ENCODE measurements at places on chromosomes 5 and 9.
A peak's percentile ranks its signal among the peaks of the same experiment; 100 is the strongest.

- no peaks in the 10 kb centered on the region for H3K27me3 ChIP-seq
- H3K27ac ChIP-seq = no peak overlapping the region
- DNase-seq = peak; percentile 53
- H3K4me1 ChIP-seq = peaks cover 12% of the 10 kb centered on the region
These were observed 14.5 kb downstream of the SLC22A4 start for GRCh38 chr5:132308701-132309100.

- peaks cover 62% of the 10 kb centered on the region for H3K4me1 ChIP-seq
- peak overlapping the region; percentile 73 for H3K27ac ChIP-seq
- H3K36me3 ChIP-seq = no peaks in the 10 kb centered on the region
- H3K27me3 ChIP-seq = no peaks in the 10 kb centered on the region
- no peak for DNase-seq
These were observed 11.9 kb downstream of the RAPGEF1 start for GRCh38 chr9:131727795-131728545.

DNA sequence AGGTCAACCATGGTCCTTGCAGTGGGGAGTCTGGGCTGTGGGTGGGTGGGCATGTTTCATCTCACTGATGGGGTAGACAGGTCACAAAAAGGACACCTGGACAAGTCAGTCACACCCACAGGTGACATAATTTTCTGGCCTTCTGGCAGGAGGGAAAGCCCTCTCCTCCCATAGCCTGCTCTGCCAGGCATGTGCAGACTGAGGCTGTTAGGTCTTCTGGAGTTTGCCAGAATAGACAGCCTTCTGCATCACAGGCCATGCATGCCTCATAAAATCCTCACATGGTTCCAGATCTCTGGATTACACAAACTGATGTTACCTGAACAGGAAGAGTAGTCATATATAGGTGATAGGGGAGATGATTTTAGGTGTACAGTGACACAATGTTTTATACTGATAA lies 49.1 kb downstream of the ARHGAP26 start:
- H3K4me3 ChIP-seq = no peak overlapping the region
- H3K4me1 ChIP-seq = peaks cover 63% of the 10 kb centered on the region
- no peaks in the 10 kb centered on the region for H3K36me3 ChIP-seq

GRCh38 chr5:136061630-136062365 lies 33.0 kb downstream of the TGFBI start:
- H3K27ac ChIP-seq = no peak overlapping the region
- H3K4me3 ChIP-seq = no peak overlapping the region
- H3K4me1 ChIP-seq = peaks cover 34% of the 10 kb centered on the region

- H3K36me3 ChIP-seq = peaks cover 7% of the 10 kb centered on the region
- peaks cover 17% of the 10 kb centered on the region for H3K4me1 ChIP-seq
- DNase-seq = no peak
- H3K4me3 ChIP-seq = peak overlapping the region; percentile 89
- H3K27ac ChIP-seq = peak overlapping the region; percentile 78
These were observed 708 bp downstream of the SPOUT1 start for GRCh38 chr9:128828719-128829452.

GRCh38 chr5:172055996-172056395 lies 49.6 kb upstream of the FBXW11 start:
- no peak overlapping the region for H3K27ac ChIP-seq
- no peak overlapping the region for H3K4me3 ChIP-seq
- DNase-seq = no peak
- peaks cover 4% of the 10 kb centered on the region for H3K4me1 ChIP-seq
- peaks cover 52% of the 10 kb centered on the region for H3K36me3 ChIP-seq

DNA sequence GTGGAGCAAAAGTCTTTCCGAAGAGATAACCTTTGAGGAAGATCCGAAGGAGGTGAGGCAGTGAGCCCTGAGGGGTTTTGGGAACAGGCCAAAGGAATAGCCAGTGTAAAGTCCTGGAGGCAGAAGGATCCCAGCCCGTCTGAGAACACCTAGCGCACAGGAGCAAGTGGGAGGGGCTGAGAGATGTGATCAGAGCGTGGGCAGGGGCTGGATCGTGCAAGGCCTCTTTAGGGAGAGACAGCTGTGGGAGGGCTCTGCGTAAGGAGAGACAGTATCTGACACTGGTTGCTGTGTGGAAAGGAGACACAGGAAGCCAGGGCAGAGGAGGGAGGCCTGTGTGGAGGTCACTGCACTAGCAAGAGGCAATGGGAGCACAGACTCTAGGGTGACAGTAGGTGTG lies 68.2 kb downstream of the BARX1 start:
- H3K4me1 ChIP-seq = no peaks in the 10 kb centered on the region
- H3K36me3 ChIP-seq = no peaks in the 10 kb centered on the region
- H3K27me3 ChIP-seq = peaks cover 18% of the 10 kb centered on the region
- no peak overlapping the region for H3K27ac ChIP-seq

DNA sequence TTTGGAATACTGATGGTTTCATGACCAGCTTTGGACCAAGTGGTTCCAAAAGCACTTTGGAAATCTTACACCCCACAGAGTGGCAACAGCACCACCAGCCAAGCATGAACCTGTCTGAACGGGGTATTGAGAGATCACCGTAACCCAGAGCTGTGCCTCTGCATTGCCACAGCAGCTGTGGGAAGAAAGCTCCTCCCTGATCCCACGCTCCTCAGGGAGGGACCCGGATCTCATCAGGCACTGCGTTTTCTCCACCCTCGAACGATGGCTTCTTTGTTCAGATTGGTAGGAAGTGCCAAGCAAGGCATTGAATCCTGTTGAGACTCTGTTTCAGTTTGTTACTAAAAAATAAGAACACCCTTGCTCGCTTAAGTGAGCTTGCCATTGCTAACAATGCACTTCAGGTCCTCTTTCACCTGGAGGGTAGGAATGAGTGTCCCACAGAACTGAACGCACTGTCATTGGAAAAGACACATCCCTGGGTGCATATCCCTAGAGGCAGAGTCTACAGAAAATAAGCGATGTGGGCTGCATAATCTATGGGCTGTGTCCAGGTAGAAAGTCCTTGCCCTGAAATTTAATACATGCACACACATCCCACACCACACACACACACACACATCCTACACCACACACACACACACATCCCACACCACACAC lies 118.0 kb upstream of the ICE1 start:
- no peak overlapping the region for H3K27ac ChIP-seq
- H3K27me3 ChIP-seq = no peaks in the 10 kb centered on the region

- no peak overlapping the region for H3K4me3 ChIP-seq
- no peaks in the 10 kb centered on the region for H3K27me3 ChIP-seq
- H3K27ac ChIP-seq = no peak overlapping the region
- peaks cover 5% of the 10 kb centered on the region for H3K4me1 ChIP-seq
- DNase-seq = no peak
These were observed 132.5 kb downstream of the PPP2R2B start for GRCh38 chr5:146745931-146746577.

- no peaks in the 10 kb centered on the region for H3K36me3 ChIP-seq
- H3K4me1 ChIP-seq = peaks cover 2% of the 10 kb centered on the region
- H3K4me3 ChIP-seq = no peak overlapping the region
These were observed 18.3 kb upstream of the IFNK start for GRCh38 chr9:27505744-27506161.

DNA sequence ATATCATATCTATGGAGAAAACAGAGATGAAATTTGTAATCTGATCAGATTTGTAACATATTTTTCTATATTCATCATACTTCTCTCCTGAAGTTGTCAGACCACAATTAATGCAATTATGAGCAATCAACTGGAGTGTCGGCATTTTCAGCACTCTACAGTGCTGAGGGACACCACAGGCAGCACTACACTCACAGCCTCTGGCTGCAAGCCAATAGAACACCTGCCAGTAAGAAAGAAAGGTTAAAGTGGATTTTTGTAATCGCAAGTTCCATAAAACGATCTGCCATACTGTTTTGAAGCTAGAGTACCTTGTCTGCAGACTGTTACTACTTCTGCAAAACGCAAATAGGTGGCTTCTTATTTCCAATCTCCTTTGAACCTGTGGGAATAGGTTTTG lies 147.6 kb downstream of the ADAMTS6 start:
- DNase-seq = no peak
- H3K4me3 ChIP-seq = no peak overlapping the region
- H3K27me3 ChIP-seq = no peaks in the 10 kb centered on the region
- no peak overlapping the region for H3K27ac ChIP-seq
- no peaks in the 10 kb centered on the region for H3K36me3 ChIP-seq
